Gastroesophageal sphincter (tissue), 4 donors: ENCODE measurements at places on chromosomes 3 and 15.

- no peak for ATAC-seq
These were observed 293.3 kb downstream of the ZIC1 start for GRCh38 chr3:147702509-147702908.

GRCh38 chr3:3771094-3771493 lies 28.1 kb upstream of the LRRN1 start:
- no peak for ATAC-seq

- no peak for ATAC-seq
These were observed 94.4 kb downstream of the AKAP13 start for GRCh38 chr15:85474700-85475316.

- no peak for ATAC-seq
These were observed 172.2 kb upstream of the STRIT1 start for GRCh38 chr3:155465664-155466063.
